Caco-2 (cell line): ENCODE measurements at places on chromosomes 3 and 15. TPM values are rescaled to one million over a fixed set of nuclear protein-coding genes. Genes with fewer than 3 reads are reported as not detected.

DNA sequence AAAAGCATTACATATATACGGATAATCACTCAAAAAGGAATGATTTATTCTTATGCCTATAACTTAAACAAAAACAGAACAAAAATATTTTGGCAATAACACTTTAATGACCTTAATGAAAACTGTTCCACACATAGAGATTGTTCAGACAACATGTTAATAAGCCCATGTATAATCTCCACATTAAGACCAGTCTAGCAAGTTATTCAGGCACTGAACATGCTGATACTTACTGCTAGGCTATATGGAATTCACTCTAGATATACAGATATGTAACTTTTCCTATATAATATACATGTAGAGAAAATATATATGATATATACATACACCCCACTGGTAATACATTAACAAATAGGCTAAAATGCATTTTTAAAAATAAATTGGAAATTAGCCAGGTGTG lies 43.8 kb upstream of the USP50 start:
- no peaks in the 10 kb centered on the region for H3K27me3 ChIP-seq
- no peak overlapping the region for H3K27ac ChIP-seq
- no peak for DNase-seq
- H3K4me3 ChIP-seq = no peak overlapping the region
- H3K4me1 ChIP-seq = no peaks in the 10 kb centered on the region

GPR87 gene
- 0.18 and 0.28 TPM in 2 replicates for total RNA-seq

DNA sequence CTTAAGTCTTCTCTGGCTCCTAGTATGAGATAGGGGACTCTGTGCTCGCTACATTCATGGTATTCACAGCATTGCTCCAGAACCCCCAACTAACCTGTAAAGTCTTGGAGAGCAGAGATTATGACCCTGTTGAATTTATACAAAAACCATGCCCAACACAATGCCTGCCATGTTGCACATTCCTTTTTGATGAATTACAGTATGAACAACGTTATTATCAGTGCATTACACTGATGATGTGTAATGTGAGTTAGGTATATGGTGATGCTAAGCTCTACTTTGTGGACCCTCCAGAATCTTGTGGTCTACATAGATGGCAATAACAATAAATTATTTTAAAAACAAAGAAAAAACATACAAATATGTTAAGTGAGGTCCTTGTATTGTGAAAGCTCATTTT lies 64.3 kb downstream of the EOMES start:
- no peak overlapping the region for H3K4me3 ChIP-seq
- H3K27ac ChIP-seq = no peak overlapping the region
- H3K27me3 ChIP-seq = no peaks in the 10 kb centered on the region
- DNase-seq = no peak
- no peaks in the 10 kb centered on the region for H3K36me3 ChIP-seq

COL7A1 gene
- total RNA-seq = 4.7 and 5.2 TPM in 2 replicates

CA12 gene
- total RNA-seq = 1.0 and 1.3 TPM in 2 replicates
